ENCODE measurements at places on chromosomes 1 and 21. TPM values are rescaled to one million over a fixed set of nuclear protein-coding genes. Genes with fewer than 3 reads are reported as not detected.

DNA sequence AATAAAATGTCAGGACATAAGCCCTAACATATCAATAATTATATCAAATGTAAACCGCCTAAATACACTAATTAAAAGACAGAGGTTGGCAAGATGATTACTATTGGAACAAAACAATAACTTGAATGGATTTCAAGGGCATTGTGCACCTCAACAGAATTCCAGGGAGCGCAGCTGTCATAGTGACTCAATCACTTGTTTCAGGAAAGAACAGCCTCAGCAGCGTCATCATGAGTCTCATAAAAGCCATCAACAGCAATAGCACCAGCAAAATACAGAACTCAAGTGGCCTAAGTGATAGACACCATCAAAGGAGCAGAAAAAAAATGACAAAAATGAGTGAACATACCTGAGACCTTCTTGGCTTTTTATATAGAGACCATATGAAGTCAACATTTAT is 632.7 kb upstream of the NR5A2 start:
- no peaks in the 10 kb centered on the region for H3K4me1 ChIP-seq
- no peak overlapping the region for H3K4me3 ChIP-seq
- H3K27ac ChIP-seq, result no peak overlapping the region
- no peaks in the 10 kb centered on the region for H3K36me3 ChIP-seq

DNA sequence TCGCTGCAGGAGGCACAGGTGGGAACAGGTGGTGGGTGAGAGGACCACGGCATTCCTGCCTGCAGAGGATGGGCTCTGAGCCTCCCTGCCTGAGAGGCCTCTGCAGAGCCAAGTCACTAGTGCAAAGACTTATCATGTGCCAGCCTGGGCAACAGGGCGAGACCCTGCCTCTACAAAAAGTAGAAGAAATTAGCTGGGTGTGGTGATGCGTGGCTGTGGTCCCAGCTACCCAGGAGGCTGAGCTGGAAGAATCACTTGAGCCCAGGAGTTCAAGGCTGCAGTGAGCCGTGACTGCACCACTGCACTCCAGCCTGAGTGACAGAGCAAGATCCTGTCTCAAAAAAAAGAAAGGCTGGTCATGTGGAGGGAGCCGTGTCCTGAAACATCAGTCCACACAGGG is 46.4 kb downstream of the PKNOX1 start:
- peaks cover 78% of the 10 kb centered on the region for H3K36me3 ChIP-seq
- H3K27ac ChIP-seq, result no peak overlapping the region
- no peaks in the 10 kb centered on the region for H3K4me1 ChIP-seq
- H3K27me3 ChIP-seq, result no peaks in the 10 kb centered on the region

DNA sequence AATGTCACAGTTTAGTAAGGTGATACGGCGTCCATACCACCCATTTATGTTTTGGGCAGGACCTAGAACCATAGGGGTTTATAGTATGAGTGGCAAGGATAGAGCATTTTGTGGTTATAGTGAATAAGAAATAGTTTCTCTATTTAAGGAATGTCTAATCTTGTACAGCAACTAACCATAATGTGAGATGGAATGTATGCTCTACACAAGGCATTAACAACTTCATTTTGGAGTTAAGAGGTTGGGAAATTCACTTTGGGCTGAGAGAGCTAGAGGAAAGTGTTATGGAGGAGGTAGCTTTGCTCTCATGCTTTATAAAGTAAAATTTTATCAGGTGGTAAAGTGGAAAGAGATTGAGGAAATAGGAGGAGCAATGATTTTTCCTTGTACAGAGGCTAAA is 3.0 kb upstream of the MCL1 start:
- peaks cover 2% of the 10 kb centered on the region for H3K4me1 ChIP-seq
- no peak overlapping the region for H3K27ac ChIP-seq
- DNase-seq, result no peak
- H3K4me3 ChIP-seq, result no peak overlapping the region

GRCh38 chr1:106637566-106637965 is 418.9 kb upstream of the PRMT6 start:
- H3K4me3 ChIP-seq, result no peak overlapping the region
- no peaks in the 10 kb centered on the region for H3K36me3 ChIP-seq
- H3K27me3 ChIP-seq, result no peaks in the 10 kb centered on the region
- H3K4me1 ChIP-seq, result no peaks in the 10 kb centered on the region
- no peak overlapping the region for H3K27ac ChIP-seq

- H3K27me3 ChIP-seq, result no peaks in the 10 kb centered on the region
- no peak for DNase-seq
- H3K27ac ChIP-seq, result no peak overlapping the region
- H3K36me3 ChIP-seq, result no peaks in the 10 kb centered on the region
These were observed 23.5 kb downstream of the UBE2T start for GRCh38 chr1:202317941-202318925.

GRCh38 chr1:119653135-119653838 is 5.2 kb upstream of the ZNF697 start:
- no peaks in the 10 kb centered on the region for H3K36me3 ChIP-seq
- H3K27me3 ChIP-seq, result peaks cover 14% of the 10 kb centered on the region
- H3K27ac ChIP-seq, result no peak overlapping the region
- no peak for DNase-seq
- peaks cover 4% of the 10 kb centered on the region for H3K4me1 ChIP-seq

- no peaks in the 10 kb centered on the region for H3K27me3 ChIP-seq
- no peak overlapping the region for H3K27ac ChIP-seq
- no peaks in the 10 kb centered on the region for H3K4me1 ChIP-seq
- no peak overlapping the region for H3K4me3 ChIP-seq
These were observed 26.6 kb upstream of the RWDD3 start for GRCh38 chr1:95207223-95207935.

- peaks cover 43% of the 10 kb centered on the region for H3K4me1 ChIP-seq
- peak overlapping the region; percentile 83 for H3K27ac ChIP-seq
- H3K27me3 ChIP-seq, result no peaks in the 10 kb centered on the region
These were observed 5.5 kb downstream of the CAPN2 start for GRCh38 chr1:223717695-223718363.

Gene POTED
- total RNA-seq, result not detected

DNA sequence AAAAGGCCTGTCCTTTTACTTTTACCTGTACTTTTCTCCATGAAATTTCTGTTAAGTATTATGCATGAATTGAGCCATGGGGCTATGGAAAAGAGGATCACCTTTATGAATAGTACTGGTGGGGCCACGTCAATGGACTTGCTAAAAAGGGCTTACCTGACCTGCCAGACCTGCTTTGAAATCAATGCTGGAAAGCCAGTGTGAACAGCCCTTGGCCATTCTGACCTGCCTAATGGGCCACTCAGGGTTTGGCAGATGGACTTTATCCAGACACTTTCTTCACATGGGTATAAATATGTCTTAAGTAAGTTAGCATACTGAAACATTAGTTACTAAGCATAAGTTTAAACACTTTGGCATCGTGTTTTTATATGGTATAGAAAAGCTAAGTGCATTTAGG is 8.3 kb upstream of the GUK1 start:
- peaks cover 20% of the 10 kb centered on the region for H3K27me3 ChIP-seq
- peaks cover under 1% of the 10 kb centered on the region for H3K4me1 ChIP-seq
- H3K4me3 ChIP-seq, result no peak overlapping the region
- H3K36me3 ChIP-seq, result no peaks in the 10 kb centered on the region

DNA sequence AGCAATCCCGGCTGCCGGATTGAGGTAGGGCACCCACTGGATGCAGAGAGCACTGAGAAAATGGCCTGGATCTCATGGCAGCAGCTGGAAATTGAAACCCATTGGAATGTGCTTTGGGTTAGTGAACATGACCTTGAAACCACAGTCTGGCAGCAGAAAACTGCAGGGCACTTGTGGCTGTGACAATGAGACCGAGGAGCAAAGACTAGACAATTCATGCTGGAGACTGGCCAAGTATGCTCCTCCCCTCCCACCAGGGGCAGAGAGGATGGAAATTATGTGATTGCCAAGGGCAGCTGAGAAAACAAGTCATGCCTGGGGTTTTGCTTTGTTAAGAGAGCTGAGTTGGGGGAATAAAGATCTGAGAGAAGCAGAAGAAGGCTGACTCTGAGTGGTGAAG is 60.7 kb downstream of the ZNF697 start:
- H3K4me3 ChIP-seq, result no peak overlapping the region
- H3K36me3 ChIP-seq, result no peaks in the 10 kb centered on the region
- no peaks in the 10 kb centered on the region for H3K27me3 ChIP-seq
- no peaks in the 10 kb centered on the region for H3K4me1 ChIP-seq
- no peak overlapping the region for H3K27ac ChIP-seq

GRCh38 chr1:202018468-202019234 is 8.3 kb downstream of the ELF3 start:
- no peaks in the 10 kb centered on the region for H3K36me3 ChIP-seq
- H3K27ac ChIP-seq, result no peak overlapping the region
- no peak for DNase-seq
- H3K27me3 ChIP-seq, result peaks cover 26% of the 10 kb centered on the region

Gene SMIM1
- total RNA-seq, result 5.4 TPM

Gene LRRC71
- total RNA-seq, result not detected

DNA sequence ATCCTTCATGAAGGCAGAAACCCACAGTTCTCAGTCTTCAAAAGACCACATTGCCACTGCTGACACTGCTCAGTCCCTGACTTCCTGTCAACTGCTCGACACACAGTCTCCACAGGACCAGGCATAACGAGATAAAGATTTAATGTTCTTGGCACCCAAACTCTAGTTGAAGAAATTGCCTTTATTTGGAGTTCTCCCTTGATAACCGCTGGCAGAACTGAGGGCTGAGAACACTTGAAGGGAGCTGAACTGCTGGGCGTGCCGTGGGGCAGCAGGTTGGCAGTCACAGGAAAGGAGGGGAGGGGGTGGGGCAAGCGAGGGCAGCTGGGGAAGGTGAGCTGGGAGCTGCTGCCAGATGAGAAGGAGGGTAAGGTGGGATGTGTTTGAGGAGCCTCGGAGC is 15.9 kb downstream of the HENMT1 start:
- no peak overlapping the region for H3K4me3 ChIP-seq
- no peaks in the 10 kb centered on the region for H3K27me3 ChIP-seq
- peak; percentile 52 for DNase-seq
- peak overlapping the region; percentile 97 for H3K27ac ChIP-seq
- peaks cover 43% of the 10 kb centered on the region for H3K4me1 ChIP-seq

- no peaks in the 10 kb centered on the region for H3K4me1 ChIP-seq
- H3K4me3 ChIP-seq, result no peak overlapping the region
- no peaks in the 10 kb centered on the region for H3K36me3 ChIP-seq
- H3K27me3 ChIP-seq, result no peaks in the 10 kb centered on the region
- no peak for DNase-seq
These were observed 55.0 kb upstream of the EPHA8 start for GRCh38 chr1:22508329-22508728.

GRCh38 chr1:205812271-205812877 is 624 bp downstream of the SLC41A1 start:
- H3K27ac ChIP-seq, result peak overlapping the region; percentile 43
- peak overlapping the region; percentile 93 for H3K4me3 ChIP-seq
- DNase-seq, result no peak
- H3K36me3 ChIP-seq, result no peaks in the 10 kb centered on the region

Data from T-cell (primary cell).